Activated naive CD4-positive, alpha-beta T cell (primary cell): ENCODE measurements at places on chromosomes 3 and 15.

DNA sequence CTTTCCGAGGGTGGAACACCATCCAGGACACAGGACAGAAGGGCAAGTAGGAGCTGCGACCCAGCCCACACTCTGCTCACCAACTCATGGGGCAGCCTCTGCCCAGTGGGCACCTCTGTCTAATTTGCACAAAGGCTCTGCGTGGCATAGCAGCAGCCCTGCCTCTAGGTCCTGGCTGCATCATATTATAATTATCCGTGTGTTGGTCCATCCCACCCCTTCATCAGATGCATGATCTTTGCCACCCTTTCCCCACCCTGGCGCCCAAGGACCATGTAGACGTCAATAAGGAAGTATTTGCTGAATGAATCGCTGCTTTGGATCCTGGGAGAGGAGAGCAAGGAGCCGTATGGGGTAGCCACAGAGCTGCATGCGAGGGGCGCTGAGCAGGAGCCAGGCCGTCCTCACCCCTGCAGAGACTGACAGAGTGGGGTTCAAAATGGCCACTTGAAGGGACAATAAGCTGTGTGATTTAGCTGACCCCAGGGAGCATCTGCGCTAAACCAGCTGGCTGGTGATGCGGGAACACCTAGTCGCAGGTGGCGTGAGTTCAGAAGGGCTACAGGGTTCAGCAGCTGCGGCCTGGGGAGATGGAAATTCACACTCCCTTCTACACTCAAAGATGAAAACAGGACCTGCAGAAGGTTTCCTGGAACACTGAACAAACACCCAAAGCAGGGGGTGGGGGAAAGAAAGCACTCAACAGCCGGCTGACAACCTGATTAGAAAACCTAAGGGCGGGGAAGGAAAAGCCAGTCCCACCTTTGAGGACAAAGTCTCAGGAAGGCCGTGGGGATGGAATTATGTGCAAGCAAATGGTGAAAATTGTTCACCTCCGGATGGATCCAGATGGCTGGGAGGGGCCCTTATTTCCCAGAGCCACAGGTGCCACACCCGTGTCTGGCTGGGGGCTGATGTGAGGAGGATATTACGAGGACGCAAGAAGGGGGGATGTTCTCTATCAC is 6.4 kb downstream of the MGLL start:
- DNase-seq: no peak

GRCh38 chr3:172525116-172525613 is 1.9 kb upstream of the TNFSF10 start:
- DNase-seq: no peak

- no peak for DNase-seq
Observed at GRCh38 chr3:45765266-45765851, 31.0 kb downstream of the SLC6A20 start.

GRCh38 chr15:83592370-83593040 is 61.4 kb upstream of the ADAMTSL3 start:
- DNase-seq: no peak

DNA sequence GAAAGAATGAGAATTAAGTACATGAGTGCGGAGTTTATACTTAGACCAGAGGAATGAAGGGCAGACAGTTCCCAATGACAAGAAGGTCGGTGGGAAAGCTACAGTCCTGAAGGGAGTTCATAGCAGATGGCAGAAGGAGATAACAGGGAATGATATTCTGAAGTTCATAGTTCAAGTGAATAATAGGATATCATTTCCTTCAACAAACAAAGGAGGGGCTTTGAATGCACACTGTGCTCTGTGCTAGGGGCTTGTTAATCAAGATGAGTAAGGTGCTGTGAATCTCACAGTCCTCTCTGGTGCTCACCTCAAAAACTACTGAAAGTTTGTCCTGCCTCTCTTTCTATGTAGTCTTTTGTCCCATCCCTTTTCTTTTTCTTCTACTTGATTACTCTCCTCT is 41.9 kb downstream of the SIDT1 start:
- DNase-seq: no peak

DNA sequence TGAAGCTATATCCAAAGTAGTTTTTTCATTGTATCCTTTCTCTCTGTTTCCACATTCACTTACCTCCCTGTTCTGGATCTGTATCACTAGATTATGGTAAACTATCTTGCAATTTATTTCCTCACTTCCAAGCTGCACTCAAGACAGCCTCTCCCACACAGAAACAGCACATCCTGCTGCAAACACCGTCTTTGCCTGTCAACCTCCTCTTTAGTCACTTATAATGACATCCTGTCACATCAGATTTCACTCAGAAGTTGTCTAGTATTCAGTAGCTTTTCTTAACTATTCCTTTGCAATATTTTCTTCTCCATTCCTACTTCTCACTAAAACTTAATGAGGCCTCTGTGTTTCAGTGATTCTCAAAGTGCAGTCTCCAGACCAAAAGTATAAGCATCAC is 490.8 kb downstream of the IGSF11 start:
- no peak for DNase-seq
